HCT116 (cell line): ENCODE measurements at places on chromosomes 2 and 18. TPM values are rescaled to one million over a fixed set of nuclear protein-coding genes. Genes with fewer than 3 reads are reported as not detected.

GRCh38 chr18:63468575-63468974 is 8.2 kb upstream of the SERPINB5 start:
- no peak for DNase-seq

GRCh38 chr2:151302879-151303278 is 13.4 kb upstream of the NMI start:
- DNase-seq, result no peak

DNA sequence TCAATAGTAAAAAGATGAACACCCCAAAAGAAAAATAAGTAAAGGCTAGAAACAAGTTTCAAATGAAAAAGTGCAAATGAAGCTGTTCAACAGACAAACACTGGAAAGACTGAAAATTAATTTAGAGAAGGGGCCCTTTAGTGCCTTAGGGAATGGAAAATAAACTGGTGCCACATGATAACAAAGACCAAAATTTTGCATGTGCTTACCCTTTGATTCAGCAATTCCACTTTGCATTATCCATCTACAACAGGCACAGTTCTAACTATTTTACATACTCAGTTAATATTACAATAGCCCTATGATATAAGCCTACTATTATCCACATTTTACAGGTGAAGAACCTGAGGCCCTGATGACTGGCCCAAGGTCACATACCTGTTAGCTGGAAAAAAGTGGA is 183.9 kb downstream of the NBAS start:
- DNase-seq, result no peak

GRCh38 chr18:32297579-32298170 is 107.8 kb downstream of the MEP1B start:
- DNase-seq, result no peak

DNA sequence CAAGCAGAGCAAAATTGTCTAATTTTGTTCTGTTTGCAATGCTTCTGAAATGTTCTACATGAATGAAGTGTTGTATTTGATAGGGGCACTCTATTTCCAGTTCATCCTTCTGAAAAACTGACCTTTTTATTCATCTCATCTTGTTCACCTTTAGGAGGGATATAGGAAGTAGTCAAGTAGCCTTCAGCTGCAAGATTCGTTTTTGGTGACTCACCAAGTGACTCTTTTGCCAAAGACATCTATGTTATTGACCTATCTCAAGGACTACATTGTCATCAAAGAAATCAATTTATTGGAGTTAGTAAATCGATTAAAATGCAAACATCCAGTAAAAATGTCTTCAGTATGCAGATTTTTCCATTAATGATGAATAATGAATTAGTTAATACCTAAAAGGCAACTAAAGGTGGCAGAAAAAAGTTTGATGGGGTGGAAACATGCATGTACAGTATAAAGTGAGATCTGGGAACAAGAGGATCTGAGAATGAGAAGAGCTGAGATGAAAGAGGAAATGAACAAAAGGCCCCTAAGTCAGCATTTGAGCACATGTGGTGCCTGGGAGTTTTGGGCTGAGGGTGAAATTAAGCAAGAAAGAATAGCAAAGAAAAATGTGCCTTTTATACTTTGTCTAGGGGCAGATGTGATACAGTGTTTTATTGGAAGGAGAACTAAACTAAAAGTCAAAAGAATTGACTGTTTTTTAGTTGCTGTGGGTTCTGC is 255.1 kb upstream of the LINC00305 start:
- DNase-seq, result no peak

The PIEZO2 gene
- 0.34 TPM for total RNA-seq

The CDCA7 gene
- 57.9 TPM for total RNA-seq
